ENCODE measurements at places on chromosomes 2 and 18. TPM values are rescaled to one million over a fixed set of nuclear protein-coding genes. Genes with fewer than 3 reads are reported as not detected.

DNA sequence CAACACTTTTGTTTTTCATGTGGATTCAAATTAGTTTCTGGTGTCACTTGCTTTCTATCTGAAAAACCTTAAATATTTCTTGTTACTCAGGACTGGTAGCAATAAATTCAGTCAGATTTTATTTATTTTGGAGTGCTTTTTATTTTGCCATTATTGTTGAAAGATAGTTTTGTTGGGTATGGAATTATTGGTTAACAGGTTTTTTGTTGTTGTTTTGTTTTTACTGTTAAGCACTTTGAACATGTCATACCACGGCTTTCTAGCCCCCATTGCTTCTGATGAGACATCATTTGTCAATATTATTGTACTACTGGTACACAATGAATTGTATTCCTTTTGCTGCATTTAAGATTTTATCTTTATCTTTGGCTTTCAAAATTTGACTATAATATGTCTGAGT, 12.9 kb upstream of the SFT2D3 start:
- no peak overlapping the region for H3K4me3 ChIP-seq
- H3K36me3 ChIP-seq: peaks cover 8% of the 10 kb centered on the region
- H3K4me1 ChIP-seq: no peaks in the 10 kb centered on the region

DTNA gene
- total RNA-seq: 0.43 TPM

DNA sequence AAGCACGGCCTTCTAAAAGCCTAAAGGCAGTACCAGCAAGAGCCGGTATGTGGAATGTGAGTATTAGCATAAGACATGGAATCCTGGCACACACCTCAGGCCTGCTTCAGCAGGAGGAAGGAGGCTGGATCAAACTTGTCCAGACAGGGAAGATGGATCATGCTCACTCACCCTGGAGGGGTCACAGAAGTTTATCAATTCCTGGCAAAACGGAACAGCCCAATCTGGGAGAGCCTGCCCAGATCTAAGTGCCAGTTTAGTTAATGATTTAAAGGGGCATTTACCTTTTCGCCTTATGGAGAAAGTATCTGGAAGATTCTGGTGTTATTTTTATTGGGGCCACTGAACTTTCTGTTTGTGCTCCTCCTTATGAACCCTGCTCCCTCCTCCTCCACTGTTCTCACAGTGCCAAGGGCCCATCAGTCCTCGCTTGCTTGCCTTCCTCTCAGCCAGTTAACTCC, 58.3 kb upstream of the NFE2L2 start:
- DNase-seq: no peak
- no peak overlapping the region for H3K27ac ChIP-seq
- H3K4me3 ChIP-seq: no peak overlapping the region
- H3K4me1 ChIP-seq: no peaks in the 10 kb centered on the region
- no peaks in the 10 kb centered on the region for H3K27me3 ChIP-seq

MLPH gene
- total RNA-seq: not detected

GRCh38 chr2:74573747-74574562, 19.4 kb downstream of the DOK1 start:
- H3K27ac ChIP-seq: peak overlapping the region; percentile 68
- H3K4me1 ChIP-seq: peaks cover 34% of the 10 kb centered on the region
- H3K36me3 ChIP-seq: no peaks in the 10 kb centered on the region
- peak overlapping the region; percentile 38 for H3K4me3 ChIP-seq
- no peaks in the 10 kb centered on the region for H3K27me3 ChIP-seq

- no peaks in the 10 kb centered on the region for H3K36me3 ChIP-seq
- H3K4me1 ChIP-seq: no peaks in the 10 kb centered on the region
- no peak for DNase-seq
- H3K27ac ChIP-seq: no peak overlapping the region
- H3K4me3 ChIP-seq: no peak overlapping the region
Observed at GRCh38 chr2:45715601-45716379, 64.3 kb downstream of the PRKCE start.

CNDP1 gene
- not detected for total RNA-seq

TRIM43 gene
- total RNA-seq: not detected

DNA sequence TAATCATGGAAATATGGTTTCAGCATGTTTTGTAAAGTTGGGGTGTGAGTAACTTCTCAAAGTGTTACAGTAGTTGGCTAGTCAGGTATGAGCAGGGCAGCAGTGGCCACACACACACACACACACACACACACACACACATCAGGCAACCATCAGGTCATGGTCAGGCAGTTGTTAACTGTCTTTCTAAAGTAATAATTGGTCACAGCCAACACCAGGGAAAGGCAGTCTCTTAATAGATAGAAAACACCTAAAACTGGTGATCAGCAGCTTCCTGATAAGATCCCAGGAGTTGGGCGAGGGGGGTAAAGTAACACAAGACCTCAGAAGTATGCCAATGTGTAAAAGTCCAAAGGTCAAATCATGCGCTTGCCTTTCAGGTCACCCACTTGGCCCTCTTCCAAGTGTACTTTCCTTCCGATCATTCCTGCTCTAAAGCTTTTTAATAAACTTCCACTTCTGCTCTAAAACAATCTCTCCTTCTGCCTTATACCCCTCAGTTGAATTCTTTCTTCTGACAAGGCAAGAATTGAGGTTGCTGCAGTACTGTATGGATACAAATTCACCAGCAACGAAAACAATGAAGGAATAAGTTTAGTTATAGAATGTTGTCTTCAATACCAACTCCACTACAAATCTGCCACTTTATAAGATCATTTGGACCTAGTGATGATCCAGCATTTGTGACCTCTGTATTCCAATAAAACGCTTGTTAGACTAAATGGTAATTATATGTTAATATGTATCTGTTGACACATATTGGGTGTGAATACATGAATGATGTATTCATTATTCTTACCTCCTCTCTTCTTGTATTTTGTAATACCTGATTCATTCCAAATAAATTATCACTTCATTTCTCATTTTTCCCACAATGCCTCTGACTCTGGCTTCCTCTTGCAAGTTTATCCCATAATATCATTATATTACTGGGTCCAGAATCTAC, 254.3 kb downstream of the METTL4 start:
- no peaks in the 10 kb centered on the region for H3K36me3 ChIP-seq
- no peaks in the 10 kb centered on the region for H3K4me1 ChIP-seq
- DNase-seq: no peak
- peaks cover 12% of the 10 kb centered on the region for H3K27me3 ChIP-seq
- H3K27ac ChIP-seq: no peak overlapping the region

GRCh38 chr2:138910427-138910826, 130.2 kb upstream of the NXPH2 start:
- no peaks in the 10 kb centered on the region for H3K36me3 ChIP-seq
- H3K27ac ChIP-seq: no peak overlapping the region
- H3K4me3 ChIP-seq: no peak overlapping the region

DNA sequence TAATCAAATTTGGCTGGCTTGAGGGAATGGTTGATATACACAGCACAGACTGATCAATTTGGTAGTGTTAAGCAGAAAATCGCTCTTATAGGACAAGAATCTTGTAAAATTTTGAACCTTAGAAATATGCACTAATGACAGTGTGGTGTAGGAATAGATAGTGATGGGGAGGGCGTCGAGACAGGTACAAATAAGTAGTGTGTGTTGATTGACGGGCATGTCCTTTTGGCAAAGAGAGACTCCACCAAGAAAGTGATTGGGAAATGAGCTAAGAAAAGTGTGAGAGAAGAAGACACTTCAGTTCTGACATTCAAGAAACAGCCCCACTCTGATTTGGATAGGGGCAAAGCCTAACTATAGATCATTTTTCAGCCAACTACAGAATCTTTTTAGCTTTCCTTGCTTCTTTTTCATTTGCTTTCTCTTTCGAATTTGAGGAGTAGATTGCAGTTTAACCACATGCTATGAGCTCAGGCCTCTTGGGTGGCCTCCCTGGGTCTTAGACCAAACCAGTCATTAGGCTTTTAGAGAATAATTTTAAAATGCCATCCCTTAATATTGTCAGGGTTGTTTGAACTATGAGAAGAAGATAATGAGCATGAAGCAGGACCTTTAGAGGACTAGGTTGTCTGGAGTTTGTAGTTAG, 127.1 kb downstream of the CERS6 start:
- DNase-seq: peak; percentile 20
- H3K27ac ChIP-seq: peak overlapping the region; percentile 20
- H3K4me3 ChIP-seq: no peak overlapping the region
- no peaks in the 10 kb centered on the region for H3K27me3 ChIP-seq

DNA sequence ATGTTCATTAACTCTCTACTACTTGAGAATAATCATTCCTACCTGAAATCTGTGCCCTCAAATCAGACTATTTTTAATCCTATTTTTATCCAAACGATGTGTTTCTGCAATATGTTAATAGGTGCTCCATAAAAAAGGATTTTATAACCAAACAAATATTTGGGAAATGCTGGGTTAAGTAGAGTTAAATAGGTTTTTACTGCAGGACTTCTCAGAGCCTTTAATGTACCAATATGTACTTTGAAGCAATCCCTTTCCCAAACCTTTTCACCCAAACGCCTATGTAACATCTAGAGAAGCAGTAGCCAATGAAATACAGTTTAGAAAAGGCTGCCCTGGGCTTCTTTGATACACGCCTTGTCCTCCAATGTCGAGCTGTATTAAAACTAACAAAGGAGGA, 182.5 kb downstream of the SP3 start:
- H3K4me3 ChIP-seq: no peak overlapping the region
- H3K27me3 ChIP-seq: peaks cover 22% of the 10 kb centered on the region
- H3K27ac ChIP-seq: no peak overlapping the region

DNA sequence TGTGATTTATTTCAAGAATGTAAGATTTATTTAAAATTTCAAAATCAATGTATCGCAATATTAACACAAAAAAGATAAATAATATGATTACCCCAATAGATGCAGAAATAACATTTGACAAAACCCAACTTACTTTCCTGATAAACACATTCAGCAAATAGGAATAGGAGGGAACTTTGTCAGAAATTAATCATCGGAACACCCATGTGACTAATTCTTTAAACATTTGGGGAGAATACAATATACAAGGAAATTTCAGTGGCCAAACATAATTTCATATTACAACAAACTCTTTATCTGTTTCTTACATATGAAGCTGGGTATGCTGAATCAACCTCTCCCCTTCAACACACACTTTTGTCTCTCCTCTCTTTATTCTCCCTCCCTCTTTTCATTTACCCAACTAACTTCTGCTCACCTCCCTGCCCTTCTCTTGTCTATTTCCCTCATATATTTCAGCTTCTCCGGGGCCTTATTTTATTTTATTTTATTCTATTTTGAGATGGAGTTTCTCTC, 309.6 kb upstream of the CNTNAP5 start:
- no peaks in the 10 kb centered on the region for H3K36me3 ChIP-seq
- H3K27ac ChIP-seq: no peak overlapping the region
- H3K4me3 ChIP-seq: no peak overlapping the region

DNA sequence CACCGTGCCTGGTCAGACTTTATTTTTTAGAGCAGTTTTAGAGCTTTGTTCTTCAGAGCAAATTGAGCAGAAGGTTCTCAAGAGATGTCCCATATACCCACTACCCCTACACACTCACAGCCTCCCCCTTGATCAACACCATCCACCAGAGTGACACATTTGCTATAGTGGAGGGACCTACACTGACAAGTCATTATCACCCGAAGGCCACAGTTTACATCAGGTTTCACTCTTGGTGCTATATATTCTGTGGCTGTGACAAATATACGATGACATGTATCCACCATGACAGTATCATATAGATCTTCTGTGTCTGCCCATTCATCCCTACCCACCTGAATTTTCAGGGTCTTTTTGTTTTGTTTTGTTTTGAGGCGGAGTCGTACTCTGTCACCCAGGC, 15.4 kb upstream of the ATP6V1C2 start:
- H3K4me3 ChIP-seq: no peak overlapping the region
- H3K27ac ChIP-seq: no peak overlapping the region
- H3K36me3 ChIP-seq: no peaks in the 10 kb centered on the region
- H3K27me3 ChIP-seq: peaks cover 12% of the 10 kb centered on the region
- H3K4me1 ChIP-seq: no peaks in the 10 kb centered on the region
- no peak for DNase-seq

TRAK2 gene
- 10.4 TPM for total RNA-seq

DNA sequence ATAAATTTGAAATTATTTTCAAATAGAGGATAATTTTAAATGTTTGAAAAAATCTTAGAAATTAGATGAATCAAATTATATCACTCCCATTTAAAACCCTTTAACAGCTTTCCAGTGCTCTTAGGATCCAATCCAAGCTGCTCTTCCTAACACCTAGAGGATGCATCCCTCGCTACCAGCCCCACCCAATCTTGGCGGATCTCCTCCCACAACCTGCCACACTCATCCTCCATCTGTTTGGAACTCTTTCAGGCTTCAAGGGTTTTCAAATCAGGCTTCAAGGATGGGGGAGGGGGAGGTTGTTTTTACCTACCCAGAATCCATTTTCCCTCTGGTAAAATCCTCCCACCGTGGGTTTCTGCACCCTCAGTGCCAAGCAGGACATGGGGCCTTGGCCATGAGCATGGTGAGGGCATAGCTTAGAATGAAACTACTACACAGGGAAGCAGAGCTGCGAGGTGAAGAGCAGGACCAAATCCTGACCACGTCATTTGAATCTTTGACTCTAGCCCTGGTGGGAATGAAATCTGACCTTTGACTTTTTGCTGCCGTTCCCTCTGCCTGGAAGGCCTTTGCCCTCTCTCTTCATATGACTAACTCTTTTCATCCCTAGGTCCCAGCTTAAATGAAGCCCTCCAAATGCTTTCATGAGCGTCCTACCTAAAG, 113.0 kb upstream of the MAPRE2 start:
- no peak overlapping the region for H3K27ac ChIP-seq
- peaks cover 4% of the 10 kb centered on the region for H3K27me3 ChIP-seq
- no peaks in the 10 kb centered on the region for H3K36me3 ChIP-seq
- no peak for DNase-seq

- H3K27ac ChIP-seq: no peak overlapping the region
- no peak overlapping the region for H3K4me3 ChIP-seq
- no peaks in the 10 kb centered on the region for H3K36me3 ChIP-seq
- no peaks in the 10 kb centered on the region for H3K4me1 ChIP-seq
Observed at GRCh38 chr2:9400268-9401058, 22.9 kb downstream of the ITGB1BP1 start.

DNA sequence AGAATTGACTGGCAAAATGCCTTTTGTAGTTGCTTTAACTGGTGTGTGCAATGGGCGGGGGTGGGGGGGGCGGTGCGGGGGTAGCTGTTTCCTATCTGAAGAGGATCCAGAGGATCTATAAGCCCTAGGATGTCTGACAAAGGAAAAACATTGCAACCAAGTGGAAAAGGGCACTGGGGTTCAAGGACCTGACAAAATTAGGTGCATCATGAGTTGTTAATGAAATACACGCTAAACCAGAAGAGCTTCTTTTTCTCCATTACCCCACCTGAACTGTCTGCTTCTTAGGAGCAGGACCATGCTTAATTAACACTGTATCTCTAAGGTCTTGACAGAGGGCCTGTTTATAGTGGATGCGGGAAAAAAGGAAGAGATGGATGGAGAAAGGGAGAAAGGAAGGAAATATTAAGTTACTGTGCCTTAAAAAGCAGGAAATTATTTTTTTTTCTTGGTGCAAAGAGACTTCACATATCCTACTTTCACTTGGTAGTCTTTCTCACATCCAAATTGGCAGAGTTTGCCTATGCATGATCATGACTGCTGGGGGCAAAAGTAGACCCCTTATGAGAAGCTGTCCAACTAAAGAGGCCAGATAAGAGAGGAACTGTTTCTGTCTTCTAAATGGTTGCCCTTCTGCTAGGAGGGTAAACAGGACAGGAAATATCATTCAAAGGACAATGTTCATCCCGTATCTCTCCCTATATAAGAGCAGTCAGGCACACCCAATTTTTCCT, 4.6 kb downstream of the RND3 start:
- peaks cover 12% of the 10 kb centered on the region for H3K4me1 ChIP-seq
- no peak for DNase-seq
- H3K27ac ChIP-seq: no peak overlapping the region
- no peak overlapping the region for H3K4me3 ChIP-seq
- H3K27me3 ChIP-seq: peaks cover 41% of the 10 kb centered on the region

Data from activated naive CD4-positive, alpha-beta T cell treated with anti-CD3 and anti-CD28 coated beads for 36 hours (primary cell).